RWPE1 (cell line): ENCODE measurements at places on chromosomes 5 and 9.

GRCh38 chr5:78576376-78576775 is 72.2 kb downstream of the LHFPL2 start:
- no peak for DNase-seq

DNA sequence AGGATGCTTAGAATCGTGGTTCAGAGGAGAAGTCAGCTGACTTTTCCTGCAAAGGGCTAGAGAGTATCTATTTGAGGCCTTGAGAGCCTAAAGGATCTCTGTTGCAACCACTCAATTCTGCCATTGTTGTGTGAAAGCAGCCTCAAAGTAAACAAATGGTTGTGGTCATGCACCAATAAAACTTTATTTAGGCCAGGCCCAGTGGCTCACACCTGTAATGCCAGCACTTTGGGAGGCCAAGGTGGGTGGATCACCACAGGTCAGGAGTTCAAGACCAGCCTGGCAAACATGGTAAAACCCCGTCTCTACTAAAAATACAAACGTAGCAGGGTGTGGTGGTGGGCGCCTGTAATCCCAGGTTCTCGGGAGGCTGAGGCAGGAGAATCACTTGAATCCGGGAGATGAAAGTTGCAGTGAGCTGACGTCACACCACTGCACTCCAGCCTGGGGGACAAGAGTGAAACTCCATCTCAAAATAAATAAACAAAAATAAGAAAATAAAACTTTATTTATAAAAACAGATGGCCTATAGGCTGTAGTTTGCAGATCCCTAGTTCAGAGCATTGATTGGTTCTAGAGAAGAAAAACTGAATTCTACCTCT is 135.9 kb upstream of the KLF4 start:
- no peak for DNase-seq

DNA sequence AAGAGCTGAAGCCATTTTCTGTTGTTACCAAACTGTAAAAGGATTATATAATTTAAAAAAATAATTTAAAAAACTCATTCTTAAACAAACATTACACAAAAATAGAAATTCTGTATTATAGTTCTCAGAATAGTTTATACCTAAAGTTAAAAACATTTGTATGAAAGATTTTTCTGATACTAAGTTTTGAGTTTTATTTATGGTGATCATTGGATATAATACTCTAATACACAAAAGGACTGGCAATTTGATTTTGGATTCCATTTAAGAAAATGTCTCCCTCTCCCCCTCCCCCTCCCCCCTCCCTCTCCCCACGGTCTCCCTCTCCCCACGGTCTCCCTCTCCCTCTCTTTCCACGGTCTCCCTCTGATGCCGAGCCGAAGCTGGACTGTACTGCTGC is 37.7 kb upstream of the PDCL start:
- no peak for DNase-seq

DNA sequence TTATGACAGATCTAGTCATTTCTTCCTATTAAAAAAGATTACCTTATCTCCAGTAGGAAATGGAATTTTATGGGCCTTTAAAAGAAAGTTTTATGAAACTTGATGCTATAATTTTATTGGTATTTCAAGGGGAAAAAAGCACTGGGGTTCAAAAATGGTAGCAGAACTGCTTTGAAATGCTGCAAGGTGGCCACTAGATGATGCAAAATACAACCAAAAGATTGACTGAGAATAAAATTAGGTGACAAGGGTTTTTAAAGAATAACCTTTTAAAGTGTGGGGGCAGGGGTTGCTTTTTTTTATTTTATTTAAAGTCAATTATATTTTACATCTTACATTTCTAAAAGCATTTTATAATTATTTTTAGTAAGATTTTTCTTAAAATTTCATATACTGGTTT is 61.7 kb downstream of the KLF9 start:
- no peak for DNase-seq

DNA sequence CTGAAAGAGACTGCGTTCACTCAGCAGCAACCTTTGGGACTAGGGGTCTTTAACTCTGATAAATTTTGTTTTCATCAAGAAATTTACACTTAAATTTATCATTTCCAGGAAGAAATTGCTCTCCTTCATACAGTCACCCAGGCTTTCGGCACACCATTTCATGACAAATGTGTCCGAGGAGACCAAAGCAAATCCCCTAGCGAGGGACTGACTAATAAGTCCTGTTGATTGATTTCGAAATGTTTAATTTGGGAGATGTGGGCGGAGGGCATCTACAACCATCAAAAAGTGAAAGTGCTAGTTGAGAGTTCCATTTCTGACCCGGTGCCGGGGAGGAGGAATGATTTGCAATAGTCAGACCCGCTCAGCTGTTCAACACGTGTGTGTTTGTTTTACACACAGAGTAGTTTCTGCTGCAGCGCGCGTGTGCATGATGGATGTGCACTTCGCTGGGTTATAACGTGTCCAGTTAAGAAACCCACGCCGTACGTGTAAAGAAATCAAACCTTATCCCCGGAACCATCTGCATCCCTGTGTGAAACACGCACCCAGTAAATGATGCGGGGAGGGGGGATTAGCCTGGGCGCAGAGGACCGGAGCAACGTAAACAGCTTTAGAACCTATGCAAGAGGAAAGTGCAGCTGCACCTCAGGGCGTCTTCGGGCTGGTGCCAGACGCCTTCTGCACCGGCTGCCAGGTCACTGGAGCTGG is 845 bp upstream of the NR4A3 start:
- peak; percentile 63 for DNase-seq

- no peak for DNase-seq
Measured at GRCh38 chr9:126307322-126308061, 19.1 kb upstream of the MVB12B start.

DNA sequence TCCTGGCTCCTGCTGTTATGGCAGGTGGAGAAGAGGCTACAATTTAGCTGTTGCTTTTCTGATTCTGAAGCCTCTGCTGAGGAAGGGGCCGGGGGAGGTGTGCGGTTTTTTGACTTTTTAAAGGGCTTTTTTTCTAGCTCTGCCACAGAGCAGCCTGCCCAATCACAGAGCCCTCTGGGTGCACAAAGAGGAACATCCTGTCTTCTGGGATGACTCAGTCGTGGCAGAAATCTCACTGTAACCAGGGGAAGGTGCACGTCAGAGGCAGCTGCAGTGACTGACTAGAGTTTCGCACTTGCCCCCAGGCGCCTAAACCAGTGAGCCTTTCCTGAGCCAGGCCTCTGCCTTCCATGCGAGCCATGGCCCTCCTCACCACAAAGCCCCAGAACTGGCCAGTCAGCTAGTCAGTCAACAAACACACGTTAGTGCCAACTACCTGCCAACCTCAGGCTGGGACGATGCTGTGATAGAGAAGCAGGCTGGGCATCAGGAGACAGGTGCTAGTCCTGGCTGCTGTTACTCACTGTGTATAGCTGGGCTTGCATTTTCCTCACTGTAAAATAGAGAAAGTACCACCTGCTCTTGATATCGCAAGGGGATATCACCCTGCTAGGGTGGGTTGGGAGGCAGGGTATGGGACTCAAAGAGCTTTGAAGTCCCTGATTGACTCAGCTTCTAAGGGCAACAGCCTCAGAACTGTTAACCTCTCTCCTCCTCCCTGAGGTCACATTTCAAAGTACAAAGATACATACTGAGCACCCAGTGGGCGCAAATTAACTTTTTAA is 2.2 kb downstream of the AKNA start:
- DNase-seq = peak; percentile 95

DNA sequence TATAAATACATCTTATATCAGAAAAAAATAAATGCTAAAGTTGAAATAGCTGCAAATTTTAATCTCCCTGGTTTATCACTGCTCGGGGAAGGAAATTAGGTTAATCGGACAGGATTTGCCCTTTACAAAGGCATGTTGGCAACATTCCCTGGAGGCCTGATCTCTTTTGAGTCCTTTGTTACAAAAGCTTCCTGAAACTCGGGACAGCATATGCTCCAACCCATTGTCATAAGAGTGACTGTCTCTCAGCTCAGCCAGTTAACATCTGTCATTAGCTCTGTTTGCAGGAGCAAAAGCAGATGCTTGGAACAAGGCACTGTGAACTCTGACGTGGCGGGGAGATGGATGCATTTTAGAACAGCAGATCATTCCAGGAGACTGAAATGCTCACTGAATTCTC is 80.6 kb downstream of the MYO10 start:
- DNase-seq = no peak

DNA sequence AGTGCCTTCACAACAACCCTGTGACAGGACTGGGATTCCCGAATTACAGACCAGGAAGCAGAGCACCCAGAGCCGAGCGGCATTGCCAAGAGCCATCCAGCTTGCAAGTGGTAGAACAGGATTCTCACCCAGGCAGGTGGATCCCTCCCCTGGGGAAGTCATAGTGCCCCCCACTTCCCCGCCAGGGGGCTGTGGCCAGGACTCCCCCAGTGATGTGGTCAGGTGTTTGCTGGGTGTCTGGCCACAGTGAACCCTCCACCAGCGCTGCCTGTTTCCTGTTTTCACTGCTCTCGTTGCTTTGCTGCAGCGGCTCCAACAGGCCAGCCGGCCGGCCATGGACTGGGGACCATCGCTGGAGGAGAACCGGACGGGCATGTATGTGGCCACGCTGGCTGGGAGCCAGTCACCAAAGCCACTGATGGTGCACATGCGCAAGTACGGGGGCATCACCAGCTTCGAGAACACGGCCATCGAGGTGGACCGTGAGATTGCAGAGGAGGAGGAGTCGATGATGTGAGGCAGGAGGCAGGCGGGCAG is 19.3 kb downstream of the SLC6A7 start:
- DNase-seq = peak; percentile 92

DNA sequence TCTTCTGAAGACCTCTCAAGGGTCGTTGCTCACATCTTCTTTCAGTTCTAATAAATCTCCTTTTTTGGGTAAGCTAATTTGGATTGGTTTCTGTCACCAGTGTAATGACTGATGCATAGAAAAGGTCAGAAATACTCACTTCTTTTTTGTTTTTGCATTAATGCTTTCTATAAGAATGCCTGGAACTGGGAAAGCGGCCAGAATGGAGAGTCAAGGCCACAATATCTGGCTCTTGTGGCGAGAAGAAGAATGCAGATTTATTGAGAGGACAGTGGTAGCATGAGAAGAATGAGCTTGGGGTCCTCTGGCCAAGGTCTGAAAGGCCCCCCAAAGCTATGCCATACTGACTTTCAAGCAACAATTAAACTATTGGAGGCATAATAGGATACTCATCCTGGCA is 88.0 kb upstream of the SLC12A2 start:
- DNase-seq = no peak

- no peak for DNase-seq
Measured at GRCh38 chr5:9284781-9285307, 261.0 kb downstream of the SEMA5A start.
